ENCODE measurements at places on chromosomes 12 and 14.

DNA sequence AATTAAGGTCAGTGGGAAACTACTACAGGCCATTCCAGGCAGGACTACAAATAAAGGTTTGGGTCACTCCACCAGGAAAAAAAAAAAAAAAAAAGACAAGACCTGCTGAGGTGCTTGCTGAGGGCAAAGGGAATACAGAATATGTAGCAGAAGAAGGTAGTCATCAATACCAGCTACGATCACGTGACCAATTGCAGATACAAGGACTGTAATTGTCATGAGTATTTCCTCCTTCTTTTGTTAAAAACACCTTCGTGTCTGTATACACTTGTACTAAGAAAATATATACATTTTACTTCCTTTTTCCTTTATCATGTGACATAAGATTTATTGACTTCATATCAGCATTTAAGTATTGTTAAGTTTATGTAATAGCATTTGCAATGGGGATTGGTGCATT, 19.2 kb downstream of the GYS2 start:
- DNase-seq: no peak

- no peak for DNase-seq
These were observed 281.1 kb upstream of the AMIGO2 start for GRCh38 chr12:47360771-47361388.

- no peak for DNase-seq
These were observed 31.3 kb upstream of the KCNA5 start for GRCh38 chr12:5012337-5012736.

DNA sequence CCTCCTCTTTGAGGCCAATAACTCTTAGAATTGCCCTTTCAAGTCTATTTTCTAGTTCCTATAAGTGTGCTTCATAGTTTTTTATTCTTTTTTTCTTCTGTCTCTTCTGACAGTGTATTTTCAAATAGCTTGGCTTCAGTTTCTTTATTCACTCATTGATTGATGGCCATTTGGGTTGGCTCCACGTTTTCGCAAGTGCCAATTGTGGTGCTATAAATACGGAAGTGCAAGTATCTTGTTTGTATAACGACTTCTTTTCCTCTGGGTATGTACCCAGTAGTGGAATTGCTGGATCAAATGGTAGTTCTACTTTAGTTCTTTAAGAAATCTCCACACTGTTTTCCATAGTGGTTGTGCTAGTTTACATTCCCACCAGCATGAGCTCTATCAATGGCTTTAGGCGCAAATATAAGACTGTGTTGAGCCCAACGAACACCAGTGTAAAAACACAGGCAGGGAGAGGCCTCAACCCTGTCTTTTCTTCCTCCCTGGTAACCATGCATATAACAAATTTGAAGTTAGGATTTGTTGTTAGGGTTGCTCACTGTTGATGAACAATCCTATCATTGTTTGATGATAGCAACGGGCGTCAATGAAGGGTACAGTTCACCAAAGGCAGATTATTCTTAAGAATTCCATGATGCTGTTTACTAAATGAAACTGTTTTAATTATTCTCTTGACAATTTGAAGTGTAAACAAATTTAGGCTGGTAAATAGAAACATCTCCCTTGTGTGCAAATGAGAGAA, 13.3 kb upstream of the LMNTD1 start:
- DNase-seq: no peak

GRCh38 chr14:65631040-65631439, 218.5 kb downstream of the FUT8 start:
- DNase-seq: no peak

- no peak for DNase-seq
These were observed 29.6 kb upstream of the HDAC7 start for GRCh38 chr12:47849261-47849660.

DNA sequence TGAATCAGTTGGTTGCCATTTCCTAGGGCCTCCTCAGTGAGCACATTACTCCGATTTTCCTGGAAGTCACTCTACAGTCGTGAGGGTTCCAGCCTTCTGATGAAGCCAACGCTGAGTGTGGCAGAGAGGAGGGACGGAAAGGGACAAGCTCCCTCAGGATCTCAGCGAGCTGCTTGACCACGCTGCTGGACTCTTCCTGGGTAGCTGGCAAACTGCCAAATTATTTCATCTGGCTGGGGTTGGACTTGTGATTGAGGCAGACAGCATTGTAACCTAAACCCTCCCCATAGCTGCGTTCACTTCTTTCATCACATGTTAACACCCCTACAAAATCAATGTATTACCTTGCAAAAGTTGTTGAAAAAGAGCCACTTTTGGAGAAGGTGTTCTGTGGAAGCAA, 69.6 kb upstream of the CHST11 start:
- DNase-seq: no peak

All from stimulated activated CD8-positive, alpha-beta memory T cell treated with anti-CD3 and anti-CD28 coated beads, Interleukin-7, amount 100 ng/mL, for 24 hours (primary cell).